CD4-positive, alpha-beta T cell (primary cell): ENCODE measurements at places on chromosomes 6 and 20.

DNA sequence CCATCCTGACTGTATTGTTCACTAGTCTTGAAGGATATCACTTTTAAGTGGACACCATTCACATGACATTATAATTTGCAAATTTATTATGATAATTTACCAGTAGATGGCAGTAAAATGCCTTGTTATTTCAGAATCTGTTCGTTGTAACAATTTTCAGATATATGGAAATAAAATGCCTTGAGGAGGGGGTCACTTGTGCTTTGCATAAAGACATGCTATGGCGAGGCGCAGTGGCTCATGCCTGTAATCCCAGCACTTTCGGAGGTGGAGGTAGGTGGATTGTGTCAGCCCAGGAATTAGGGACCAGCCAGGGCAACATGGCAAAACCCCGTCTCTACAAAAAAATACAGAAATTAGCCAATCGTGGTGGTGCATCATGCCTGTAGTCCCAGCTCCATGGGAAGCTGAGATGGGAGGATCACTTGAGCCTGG, 9.0 kb upstream of the NCOA6 start:
- no peak for DNase-seq

DNA sequence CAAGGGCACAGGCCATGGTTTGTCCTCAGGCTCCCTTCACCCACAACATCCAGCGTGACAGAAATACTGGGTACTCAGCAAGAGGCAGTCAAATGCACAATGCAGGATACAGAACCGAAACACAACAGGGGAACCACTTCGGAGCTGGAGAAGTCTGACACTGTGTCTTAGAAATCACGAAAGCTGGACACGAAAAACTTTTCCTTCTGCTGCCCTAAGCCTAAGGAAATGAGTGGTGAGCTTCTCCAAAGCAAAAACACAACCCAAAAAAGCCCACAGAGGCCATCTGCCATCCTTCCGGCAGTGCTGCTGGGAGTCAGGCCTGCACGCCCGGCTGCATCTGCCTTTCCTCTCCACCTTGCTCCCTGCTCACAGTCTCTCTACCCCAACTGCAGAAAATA, 106.3 kb downstream of the SLC23A2 start:
- DNase-seq = no peak

DNA sequence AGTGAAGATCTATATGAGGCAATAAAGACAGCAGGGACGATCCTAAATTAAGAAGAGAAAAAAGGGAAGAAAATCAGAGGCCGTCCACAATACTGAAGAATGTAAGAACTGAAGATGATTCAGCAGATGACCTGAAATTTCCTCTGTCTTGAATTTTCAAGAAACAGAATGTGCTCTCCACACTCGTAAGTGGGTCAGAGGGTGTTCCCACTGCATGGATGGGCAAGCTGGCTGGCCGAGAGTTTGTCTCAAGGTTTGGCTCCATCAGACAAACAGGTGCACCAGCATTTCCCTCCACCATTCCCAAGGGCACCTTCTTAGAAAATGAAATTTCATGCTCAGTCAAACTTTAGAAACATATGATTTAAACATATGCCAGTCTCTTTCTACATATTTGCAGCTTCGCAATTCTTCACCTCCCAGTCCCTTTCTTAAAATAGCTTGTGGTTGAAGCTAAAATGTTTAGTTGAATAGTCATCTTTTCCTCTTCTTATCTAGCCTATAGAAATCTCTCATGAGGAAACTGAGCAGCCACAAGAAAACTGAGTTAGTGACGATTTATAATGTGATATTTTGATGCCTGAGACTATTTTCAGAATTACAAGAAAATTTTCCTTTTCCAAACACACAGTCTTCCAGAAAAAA, 576.4 kb downstream of the PRKN start:
- no peak for DNase-seq

- DNase-seq = no peak
Observed at GRCh38 chr6:51559059-51559458, 528.4 kb downstream of the PKHD1 start.

- DNase-seq = no peak
Observed at GRCh38 chr20:47704746-47705496, 80.4 kb downstream of the SULF2 start.

- no peak for DNase-seq
Observed at GRCh38 chr20:14193885-14194284, 143.5 kb downstream of the FLRT3 start.

- no peak for DNase-seq
Observed at GRCh38 chr20:8464368-8464767, 332.3 kb downstream of the PLCB1 start.

DNA sequence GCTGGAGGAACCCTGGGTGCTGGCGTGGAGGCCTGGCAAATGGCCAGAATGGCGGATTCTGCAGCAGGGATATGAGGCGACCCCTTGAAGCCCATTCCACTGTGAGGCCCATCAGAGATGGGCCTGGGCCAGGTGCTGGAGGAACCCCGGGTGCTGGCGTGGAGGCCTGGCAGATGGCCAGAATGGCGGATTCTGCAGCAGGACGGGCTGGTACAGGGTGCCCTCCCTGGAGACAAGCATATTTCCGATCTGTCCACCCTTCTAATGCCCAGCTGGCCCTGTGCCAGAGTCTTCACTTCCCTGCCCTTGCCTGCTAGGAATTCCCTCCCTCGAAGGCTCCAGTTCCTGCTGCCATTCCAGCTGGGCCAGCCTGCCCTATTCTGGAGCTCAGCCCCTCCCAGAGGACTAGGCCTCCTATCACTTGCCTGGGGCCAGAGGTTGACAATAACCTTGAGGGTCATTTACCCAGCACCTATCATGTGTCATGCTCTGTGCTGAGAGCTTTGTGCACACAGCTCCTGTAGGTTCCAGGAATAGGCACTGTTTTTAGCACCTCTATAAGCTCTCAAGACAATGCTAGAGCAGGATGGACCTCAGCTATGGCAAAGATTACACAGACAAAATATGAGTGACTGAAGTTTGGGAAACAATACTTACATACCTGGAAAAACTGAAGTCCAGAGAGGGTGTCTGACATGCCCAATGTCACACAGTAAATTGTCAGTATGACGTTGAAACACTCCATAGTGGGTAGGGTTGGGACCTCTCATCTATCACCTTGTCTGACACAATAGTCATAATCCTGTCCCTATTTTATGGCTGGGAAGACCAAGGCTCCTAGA, 21.4 kb downstream of the SUN5 start:
- DNase-seq = no peak

GRCh38 chr6:150747155-150747554, 118.3 kb upstream of the MTHFD1L start:
- no peak for DNase-seq

GRCh38 chr6:150282806-150283205, 86.0 kb upstream of the IYD start:
- DNase-seq = no peak

DNA sequence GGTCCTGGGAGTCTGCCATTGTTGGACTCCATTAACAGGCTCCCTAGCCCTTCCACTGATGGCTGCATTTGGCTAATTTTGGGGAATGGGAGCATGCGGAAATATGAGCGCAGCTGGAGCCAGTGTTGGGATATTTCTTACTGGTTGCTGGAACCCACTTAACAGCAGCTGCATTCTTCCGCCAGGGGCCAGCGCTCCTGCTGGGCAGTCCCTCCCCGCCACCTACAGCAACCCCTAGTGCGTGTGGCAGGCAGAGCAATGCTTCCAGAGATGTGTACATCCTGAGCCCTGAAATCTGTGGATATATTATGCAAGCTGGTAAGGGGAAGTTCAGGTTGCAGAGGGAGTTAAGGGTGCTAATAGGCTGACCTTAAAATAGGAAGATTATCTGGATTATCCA, 16.4 kb downstream of the CST8 start:
- DNase-seq = no peak

GRCh38 chr6:137783710-137784109, 83.3 kb upstream of the TNFAIP3 start:
- DNase-seq = no peak

DNA sequence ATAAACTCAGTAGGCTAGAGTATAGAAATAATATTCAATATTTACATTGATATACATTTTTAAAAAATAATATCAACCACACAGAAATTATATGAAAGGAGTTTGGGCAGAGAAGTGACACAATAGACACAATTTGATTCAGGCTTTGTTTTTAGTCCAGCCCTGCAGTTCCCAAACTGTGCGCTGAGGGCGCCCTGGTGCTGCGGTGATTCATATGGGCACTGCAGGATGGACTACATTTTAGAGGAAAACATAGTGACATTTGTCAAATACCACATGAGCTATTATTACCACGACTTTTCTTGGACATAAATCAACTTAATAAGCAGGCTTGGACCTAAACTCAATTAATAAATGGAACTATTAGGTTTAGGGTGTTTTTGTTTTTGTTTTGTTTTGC, 364.3 kb upstream of the ID4 start:
- no peak for DNase-seq
